ENCODE measurements at places on chromosomes 5 and 9.

- DNase-seq: no peak
Observed at GRCh38 chr5:168734620-168735300, 155.6 kb upstream of the PANK3 start.

GRCh38 chr5:35067985-35068384, 20.2 kb upstream of the AGXT2 start:
- no peak for DNase-seq

DNA sequence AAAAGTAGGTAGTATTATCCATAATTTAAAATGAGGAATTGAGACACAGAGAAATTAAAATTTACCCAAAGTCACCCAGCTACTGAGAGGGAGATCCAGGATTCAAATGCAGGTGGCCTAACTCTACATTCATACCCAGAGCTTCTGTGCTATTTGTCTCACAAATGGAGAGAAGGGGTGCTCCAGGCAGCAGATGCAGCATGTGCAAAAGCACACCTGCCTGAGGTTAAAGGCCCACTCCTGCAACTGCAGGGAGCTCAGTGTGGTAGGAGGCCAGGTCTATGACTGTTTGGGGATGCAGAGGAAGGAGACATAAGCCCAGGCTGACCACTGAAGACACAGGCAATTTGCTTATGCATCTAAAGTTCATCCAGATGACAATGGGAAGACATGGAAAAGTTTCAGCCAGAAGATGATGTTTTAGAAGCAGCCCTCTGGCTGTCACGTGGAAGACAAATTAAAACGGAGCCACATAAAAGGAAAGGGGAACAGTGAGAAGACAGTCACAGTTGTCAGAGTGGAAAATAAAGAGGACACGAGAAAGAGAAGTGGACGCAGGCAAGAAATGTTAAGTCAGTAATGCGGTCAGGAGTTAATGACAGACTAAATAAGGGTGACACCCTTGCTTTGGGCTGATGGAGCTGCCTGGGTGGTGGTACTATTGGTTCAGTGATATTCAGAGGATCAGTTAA, 214.7 kb downstream of the EBF1 start:
- no peak for DNase-seq

GRCh38 chr9:84254972-84255371, 85.6 kb downstream of the SLC28A3 start:
- DNase-seq: no peak

DNA sequence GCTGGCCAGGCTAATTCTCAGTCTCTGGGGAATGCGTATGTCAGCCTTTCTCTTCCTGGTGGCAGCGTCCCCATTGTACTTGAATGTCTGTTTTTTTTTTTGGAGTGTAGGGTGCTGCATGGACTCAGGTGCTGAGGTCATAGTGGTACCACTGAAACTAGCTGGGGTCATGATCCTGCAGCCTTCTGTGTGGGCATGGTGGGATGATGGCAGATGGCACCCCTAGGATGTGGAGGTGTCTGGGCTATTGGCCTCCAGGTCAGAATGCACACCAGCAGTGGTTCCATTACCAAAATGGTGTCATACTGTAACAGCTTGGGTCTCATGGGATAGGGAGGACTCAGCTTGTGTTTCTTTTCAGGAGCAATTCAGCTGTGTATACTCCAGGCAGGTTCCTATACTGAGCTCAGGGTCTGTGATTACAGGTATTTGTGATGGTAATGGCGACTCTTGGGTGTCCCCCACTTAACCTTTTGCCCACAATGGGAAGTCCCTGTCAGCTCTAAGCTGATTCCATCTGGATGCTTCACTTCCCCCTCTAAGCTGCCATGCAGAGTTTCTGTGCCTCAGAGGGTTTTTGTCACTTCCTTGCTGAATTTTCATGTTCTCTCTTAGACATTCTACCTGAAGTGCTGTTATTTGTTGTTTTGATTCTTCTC, 17.9 kb downstream of the HSD17B4 start:
- no peak for DNase-seq

DNA sequence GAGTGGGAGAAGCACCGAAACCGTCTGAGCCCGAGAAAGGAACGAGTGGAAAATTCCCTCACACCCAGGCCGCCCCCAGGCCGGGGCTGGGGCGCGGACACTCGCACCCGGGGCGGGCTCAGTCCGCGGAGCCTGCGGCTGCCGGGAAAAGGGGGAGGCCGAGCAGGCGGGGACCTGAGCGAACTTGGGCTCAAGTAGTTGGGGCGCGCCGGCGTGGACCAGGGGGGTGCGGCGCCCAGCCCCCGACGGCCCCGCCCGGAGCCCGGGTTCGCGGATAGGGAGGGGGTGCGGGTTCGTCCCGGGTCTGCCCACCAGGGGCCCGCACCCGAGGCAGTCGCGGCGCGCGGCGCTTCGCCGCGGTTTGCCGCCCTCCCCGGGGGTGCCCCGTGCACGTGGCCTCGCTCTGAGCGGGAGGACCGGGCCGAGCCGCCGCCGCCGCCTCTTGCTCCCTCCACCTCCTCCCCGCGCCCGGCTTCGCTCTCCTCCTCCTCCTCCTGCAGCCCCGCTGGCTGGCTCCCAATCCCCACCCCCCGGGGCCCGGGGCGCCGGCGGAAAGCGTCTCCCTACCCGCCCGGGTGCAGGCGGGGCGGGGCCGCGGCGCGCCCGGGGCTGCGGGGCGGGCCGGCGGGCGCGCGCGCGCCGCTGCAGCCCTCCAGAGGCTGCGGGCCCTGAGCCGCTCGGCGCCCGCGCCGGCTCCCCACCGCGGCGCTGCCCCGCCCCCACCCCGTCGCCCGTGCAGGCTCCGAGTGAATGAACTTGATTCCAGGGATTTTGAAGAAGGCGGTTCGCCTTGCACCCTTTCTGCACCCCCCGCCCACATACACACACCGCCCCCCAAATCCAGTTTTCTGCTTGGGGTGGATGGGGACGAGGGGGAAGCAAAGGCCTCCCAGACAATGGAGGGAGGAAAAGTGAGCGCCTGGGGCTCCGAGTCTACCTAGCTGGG, 1.3 kb upstream of the NFIB start:
- no peak for DNase-seq
